ENCODE measurements at places on chromosomes 11 and 22.

GRCh38 chr11:79167510-79168188 is 273.2 kb downstream of the TENM4 start:
- no peak for DNase-seq

GRCh38 chr11:69700278-69701140 is 3.3 kb downstream of the FGF19 start:
- no peak for DNase-seq

- no peak for DNase-seq
Measured at GRCh38 chr11:47592251-47592650, 2.0 kb downstream of the C1QTNF4 start.

DNA sequence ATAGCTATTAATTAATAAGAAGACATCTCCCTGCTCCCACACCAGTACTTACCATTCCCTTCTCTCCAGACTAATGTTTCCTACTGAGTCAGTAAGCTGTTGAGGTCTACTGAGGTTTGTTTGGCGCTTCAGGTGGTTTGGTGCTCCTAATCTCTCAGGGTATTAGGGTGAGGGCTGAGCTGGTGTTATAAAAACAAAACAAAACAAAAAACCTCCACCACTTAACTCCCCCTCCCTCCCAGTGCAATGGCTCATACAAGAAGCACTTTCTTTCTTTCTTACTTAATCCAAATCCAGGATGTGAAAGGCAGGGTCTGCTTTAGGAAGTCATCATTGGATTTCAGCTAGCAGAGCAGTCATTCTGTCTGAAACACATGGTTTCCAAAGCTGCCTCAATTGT is 15.3 kb downstream of the CSTPP1 start:
- no peak for DNase-seq

DNA sequence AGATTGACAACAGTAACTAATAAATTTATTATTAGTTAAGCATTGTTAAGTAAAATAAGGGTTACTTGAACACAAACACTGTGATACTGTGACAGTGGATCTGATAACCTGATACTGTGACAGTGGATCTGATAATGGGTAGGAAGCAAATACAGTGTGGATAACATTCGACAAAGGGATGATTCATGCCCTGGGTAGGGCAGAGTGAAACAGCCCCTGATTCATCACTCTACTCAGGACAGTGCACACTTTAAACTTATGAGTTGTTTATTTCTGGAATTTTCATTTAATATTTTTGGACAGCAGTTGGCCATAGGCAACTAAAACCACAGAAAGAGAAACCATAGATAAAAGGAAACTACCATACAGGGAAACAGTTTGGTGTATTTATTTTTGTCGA is 60.8 kb upstream of the CTSC start:
- DNase-seq = no peak

- DNase-seq = no peak
Measured at GRCh38 chr11:118911113-118911879, 14.4 kb downstream of the BCL9L start.

DNA sequence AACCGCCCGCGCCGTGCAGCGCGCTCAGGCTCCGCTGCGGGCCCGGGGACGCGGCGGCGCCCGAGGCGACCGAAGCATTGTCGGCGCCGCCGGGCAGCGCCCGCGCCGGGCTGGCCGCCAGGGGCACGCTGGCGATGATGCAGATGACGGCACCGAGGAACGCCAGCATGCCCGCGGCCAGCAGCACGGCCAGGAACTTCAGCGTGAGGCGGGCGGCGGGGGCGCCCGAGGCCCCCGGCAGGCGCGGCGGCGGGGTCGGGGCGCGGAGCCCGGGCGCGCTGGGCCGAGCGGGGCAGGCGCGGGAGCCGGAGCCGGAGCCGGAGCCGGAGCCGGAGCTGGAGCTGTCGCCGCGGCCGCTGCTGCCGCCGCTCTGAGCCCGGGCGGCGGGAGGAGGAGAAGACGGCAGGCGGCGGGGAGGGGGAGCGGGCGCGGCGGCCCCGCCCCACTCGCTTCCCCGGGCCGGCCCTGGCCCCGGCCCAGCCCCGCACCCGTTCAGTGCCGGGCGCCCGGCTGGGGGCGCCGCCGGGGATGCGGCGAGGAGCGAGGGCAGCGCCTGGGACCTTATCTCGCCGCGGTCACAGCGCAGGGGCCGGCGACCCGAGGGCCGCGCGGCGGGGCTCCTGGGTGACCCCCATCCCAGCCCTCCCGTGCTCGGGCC is at the start of gene NPTXR:
Gene NPTXR (minus strand): TSS at position 372 of the 658 bp plus-strand sequence.
- no peak for DNase-seq

GRCh38 chr11:58998480-58999290 is 59.4 kb downstream of the GLYATL1 start:
- DNase-seq = no peak

DNA sequence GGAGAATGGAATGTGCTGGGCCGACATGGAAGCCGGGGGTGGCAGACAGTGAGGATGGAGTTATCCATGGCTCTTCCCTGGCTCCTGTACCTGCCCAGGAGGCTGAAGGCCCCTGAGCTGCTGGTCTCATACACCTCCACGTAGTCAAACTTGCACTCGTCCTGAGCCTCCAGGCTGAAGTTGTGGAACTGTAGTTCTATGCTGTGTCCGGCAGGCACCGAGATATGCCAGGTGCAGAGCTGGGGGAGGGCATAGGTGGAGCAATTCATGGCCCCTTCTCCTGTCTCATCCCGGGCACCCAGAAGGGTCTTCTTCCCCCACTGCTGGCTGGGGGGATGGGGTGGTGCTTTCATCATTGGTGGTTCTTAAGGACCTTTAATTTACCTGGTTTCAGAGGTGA is 2.8 kb downstream of the MFRP start:
- no peak for DNase-seq

GRCh38 chr11:14026961-14027360 is 64.4 kb downstream of the SPON1 start:
- DNase-seq = no peak

DNA sequence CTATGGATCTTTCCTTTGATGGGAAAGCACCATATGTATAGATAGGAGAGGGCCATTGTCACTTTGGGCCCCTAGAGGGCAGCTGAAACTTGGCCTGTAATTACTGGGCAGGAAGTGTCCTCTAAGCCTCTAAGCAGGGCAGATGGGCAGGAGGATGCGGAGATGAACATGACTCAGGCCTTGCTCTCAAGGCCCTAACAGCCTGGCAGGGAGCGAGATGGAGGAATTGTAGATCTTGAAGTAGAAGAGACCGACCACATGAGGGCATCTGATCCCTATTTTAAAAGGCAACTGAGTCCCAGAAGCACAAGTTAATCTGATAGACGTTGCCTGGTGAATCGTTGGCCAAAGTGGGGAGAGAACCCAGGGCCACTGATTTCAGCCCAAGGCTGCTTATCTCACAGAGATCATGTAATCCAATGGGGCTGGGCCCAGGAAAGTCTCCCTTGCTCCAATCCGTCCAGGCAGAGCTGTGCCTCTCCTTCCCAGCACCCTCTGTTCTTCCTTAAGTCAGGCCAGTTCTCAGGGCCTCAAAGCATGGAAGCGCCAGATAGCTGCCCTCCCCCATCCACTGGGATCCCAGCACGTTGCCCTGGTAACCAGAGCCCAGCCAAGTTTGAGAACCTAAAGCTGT is 2.5 kb upstream of the SEPTIN3 start:
- no peak for DNase-seq

DNA sequence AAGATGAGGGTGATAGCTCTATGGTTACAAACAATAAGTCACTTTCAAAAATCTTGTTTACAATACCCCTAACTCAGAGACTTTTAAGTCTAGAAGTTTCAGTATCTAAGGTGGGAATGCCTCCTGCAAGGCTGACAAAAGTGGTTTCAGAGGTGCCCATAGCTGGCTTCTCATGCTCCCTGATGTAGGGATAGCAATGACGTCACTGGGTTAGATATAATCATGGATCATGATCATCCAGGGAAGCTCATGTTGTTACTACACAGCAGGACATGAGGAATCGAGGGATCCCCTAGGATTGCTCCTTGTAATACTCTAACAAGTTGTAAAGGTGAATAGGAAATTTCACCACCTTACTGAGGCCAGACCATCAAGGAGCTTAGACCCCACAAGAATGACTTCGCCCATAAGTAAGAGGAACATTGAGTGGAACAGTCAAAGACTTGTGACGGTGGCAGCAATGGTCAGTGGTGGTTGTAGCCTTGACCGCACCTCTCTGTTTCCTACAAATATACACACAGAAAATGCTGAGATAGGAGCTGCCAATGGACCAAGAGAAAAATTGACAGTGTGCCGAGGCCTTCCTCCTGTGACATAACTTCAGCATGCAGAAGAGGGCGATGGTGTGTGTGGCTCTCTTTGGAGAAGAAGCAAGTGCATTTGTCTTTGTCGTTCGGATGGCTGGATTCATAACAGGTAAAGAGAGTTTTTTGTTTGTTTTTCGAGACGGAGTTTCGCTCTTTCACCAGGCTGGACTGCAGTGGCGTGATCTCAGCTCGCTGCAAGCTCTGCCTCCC is 15.6 kb downstream of the APOL4 start:
- no peak for DNase-seq

DNA sequence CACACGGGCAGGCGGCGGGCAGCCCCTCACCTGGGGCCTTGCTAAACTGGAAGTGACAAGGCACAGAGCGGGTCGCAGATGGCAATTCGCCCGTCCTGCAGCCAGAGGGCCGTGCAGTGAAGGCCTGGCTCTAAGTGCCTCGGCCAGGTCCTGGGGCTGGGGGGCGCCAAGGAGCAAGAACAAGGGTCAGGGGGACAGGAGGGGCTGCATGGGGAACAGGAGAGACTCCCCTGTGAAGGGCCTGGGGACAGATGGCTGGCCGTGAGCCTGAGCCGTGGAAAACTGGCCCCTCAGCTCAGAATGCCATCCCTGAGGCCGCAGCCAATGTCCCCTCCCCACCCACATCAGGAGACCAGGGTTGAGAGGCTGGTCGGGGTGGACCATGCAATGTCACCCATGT is 60.0 kb downstream of the RTL6 start:
- DNase-seq = no peak

GRCh38 chr11:47215366-47215910 is 664 bp downstream of the DDB2 start:
- DNase-seq = no peak

GRCh38 chr11:20213790-20214189 is 53.5 kb upstream of the DBX1 start:
- no peak for DNase-seq

- DNase-seq = no peak
Measured at GRCh38 chr22:42062506-42063170, 8.0 kb downstream of the NAGA start.

DNA sequence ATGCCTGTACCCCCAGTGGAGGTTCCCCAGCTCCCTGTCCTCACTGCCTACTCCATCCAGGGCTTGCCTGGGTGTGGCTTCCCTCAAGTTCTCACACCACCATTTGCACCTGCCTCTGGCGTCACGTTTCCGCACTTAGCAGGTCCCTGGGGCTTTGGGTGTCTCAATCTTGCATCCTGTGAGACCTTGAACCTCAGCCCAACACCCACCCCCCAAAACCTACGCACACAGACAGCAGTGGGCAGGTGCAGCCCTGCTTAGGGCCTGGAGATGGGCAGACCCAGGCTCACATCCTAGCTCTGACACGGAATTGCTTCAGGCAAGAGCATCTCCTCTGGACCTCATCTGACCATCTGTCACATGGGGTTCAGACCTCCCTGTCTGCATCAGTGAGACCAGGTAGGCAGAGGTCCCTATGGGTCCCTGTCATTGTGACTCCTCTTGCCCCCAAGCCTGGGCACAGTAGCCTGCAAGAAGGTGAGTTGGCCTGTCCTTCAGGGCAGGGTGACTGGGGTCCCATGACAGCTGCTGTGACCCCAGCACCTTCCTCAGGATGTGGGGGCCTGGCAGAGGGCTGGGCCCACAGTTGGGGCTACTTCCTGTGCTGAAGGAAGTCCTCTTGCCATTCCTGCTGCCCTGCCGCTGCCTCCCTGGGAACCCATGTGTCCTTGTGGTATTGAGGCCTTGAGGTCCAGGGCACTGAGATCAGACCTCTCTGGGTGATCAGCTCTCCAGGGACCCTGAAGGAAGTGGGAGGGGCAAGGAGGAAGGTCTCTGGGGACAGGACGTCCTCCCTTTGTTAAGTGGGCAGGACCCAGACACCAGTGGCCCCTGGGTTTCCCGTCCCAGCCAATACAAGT is 2.0 kb downstream of the SIPA1 start:
- no peak for DNase-seq

DNA sequence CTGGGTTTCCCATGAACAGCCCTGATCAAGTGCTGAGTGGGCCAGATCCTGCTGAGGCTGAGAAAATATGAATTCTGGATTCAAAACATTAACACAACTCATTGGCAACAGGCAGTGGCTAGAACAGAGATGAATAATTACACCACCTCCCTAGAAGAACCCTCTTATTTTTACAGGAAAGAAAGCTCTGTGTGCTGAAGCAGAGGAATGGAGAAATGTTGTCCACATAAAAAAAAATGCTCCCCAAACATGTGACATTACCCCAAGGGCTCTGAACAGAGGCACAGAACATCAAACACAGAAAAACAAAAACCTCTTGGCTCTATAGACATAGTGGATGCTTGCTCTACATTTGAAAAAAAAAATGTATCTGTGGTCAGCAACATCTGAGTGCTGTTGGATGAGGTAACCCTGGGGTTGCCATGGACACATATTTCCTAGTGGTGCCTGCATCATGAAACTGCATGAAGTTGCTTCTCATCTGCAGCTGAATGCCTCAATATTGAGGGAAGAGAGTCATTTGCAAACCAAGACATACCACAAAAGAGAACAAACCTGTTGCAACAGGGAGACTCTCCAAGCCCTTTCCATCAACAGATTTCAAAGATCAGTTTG is 98.8 kb downstream of the SNX19 start:
- DNase-seq = no peak

DNA sequence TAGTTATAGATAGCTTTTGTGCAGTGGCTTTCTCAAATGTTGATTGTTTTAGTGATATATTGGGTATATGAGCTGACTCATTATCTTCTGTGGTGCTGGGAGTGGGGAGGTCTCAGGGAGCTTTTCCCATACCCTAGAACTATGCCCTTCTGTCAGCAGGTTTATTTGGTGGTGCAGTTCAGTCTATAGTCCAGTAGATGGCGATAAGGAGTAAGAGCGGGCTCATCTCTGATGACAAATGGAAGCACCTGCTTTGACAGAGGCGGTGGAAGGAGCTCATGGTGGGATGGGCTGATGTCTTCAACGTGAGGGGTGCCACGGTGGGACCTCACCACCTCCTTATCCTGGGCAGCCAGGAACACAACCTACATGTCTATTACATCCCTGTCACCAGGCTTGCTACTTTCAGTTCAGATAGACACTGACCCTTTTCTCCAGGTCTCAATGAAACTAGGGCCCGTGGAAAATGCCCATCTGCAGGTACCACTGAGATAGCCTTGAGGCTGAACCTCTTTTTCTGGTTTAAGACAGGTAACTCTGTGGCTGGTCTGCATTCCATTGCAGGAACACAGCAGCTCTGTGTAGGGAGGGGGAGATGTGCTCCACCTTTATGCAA is 13.0 kb upstream of the OR6A2 start:
- DNase-seq = no peak

GRCh38 chr11:113288286-113288863 is 26.0 kb upstream of the TTC12 start:
- no peak for DNase-seq

GRCh38 chr11:90476442-90477007 is 253.7 kb upstream of the CHORDC1 start:
- no peak for DNase-seq

- no peak for DNase-seq
Measured at GRCh38 chr11:10438458-10438857, 16.6 kb upstream of the AMPD3 start.

Measured in stimulated activated CD4-positive, alpha-beta T cell treated with anti-CD3 and anti-CD28 coated beads, TNF-alpha, amount 100 ng/mL, for 24 hours (primary cell).